H1 (cell line): ENCODE measurements at places on chromosomes 3 and 15. TPM values are rescaled to one million over a fixed set of nuclear protein-coding genes. Genes with fewer than 3 reads are reported as not detected.

- no peaks in the 10 kb centered on the region for H3K27me3 ChIP-seq
- no peaks in the 10 kb centered on the region for H3K36me3 ChIP-seq
- no peak overlapping the region for H3K4me3 ChIP-seq
- no peak overlapping the region for H3K27ac ChIP-seq
Observed at GRCh38 chr3:5974630-5975322, 787.3 kb downstream of the EDEM1 start.

DNA sequence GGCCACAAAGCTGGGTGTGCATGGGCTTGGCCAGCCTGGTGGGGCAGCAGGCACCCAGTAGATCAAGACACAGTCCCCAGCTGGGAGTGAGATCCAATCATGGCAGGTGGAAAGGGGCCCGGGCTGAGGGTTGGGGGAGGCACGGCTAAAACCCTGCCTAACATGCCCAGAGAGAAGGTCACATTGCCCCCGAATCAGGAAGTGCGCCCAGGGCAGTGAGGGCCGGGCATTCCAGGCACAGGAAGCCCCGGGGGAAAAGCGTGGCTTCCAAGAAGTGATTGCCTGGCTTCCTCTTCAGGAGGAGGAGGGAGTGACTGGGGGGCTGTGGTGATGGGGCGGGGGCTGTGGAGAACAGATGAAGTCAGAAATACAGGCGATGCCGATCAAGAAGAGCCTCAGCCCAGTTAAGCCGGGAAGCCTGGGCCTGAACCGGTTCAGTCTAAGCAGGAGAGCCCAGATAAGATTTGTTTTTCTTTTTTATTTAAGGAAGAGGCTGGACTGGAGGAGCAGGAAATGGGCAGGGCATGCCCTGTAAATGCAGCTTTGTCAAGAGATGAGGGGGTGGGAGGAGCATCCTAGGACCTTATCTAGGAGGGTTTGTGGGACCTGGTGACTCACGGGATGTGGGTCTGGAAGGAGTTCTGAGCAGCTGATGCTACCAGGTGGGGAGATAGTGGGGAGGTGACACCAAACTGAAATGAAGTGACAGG, 83.9 kb downstream of the CHSY1 start:
- DNase-seq = no peak
- H3K36me3 ChIP-seq = no peaks in the 10 kb centered on the region
- no peaks in the 10 kb centered on the region for H3K27me3 ChIP-seq

The INO80 gene
- total RNA-seq = 22.1 and 24.5 TPM in 2 replicates

DNA sequence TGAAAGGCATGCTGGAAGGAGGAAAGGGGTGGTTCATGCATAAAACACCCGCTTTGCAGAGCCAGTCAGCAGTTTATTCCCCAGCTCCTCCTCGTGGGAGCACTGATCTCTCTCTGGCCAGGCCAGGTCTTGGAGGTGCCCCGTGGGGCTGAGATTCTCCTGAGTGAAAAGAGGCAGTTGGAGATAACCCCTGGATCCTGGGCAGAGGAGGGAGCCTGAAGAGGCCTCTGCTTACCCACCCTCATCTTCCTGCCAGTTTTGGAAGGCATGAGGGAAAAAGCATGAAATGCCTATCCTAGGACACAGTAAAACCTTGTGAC, 108.3 kb downstream of the SEMA5B start:
- H3K4me1 ChIP-seq = peaks cover 2% of the 10 kb centered on the region; the same call in 1 of the 2 replicates
- no peak for DNase-seq
- no peak overlapping the region for H3K4me3 ChIP-seq
- H3K27ac ChIP-seq = no peak overlapping the region

- peaks cover 8% of the 10 kb centered on the region; the same call in 1 of the 2 replicates for H3K27me3 ChIP-seq
- no peaks in the 10 kb centered on the region for H3K36me3 ChIP-seq
- no peak overlapping the region for H3K27ac ChIP-seq
- no peaks in the 10 kb centered on the region for H3K4me1 ChIP-seq
- H3K4me3 ChIP-seq = no peak overlapping the region
Observed at GRCh38 chr3:20043396-20043795, 3.1 kb downstream of the KAT2B start.

DNA sequence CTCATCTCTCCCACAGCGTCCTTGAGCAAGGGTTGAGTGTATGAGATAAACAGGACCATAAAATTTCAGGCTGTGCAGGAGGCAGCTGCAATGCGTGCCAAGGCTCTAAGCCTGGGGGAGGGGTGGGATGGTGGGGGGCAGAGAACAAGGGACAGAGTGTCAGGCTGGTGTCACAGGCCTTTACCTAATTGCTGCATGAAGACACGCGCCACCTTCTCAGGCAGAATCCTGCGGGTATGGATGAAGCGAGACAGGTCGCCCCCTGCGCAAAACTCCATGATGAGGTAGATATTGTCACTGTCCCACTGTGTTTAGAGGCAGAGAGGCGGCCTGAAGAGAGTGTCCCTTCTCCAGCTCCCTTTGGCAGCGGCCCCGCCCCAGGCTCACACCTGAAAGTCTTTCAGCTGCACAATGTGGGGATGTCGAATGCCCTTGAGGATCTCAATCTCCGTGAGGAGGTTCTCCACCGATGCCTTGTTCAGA, 1.0 kb downstream of the ULK3 start:
- peak overlapping the region; percentile 89 for H3K4me3 ChIP-seq
- DNase-seq = no peak
- H3K4me1 ChIP-seq = no peaks in the 10 kb centered on the region

The CCR8 gene
- total RNA-seq = not detected in 2 replicates

DNA sequence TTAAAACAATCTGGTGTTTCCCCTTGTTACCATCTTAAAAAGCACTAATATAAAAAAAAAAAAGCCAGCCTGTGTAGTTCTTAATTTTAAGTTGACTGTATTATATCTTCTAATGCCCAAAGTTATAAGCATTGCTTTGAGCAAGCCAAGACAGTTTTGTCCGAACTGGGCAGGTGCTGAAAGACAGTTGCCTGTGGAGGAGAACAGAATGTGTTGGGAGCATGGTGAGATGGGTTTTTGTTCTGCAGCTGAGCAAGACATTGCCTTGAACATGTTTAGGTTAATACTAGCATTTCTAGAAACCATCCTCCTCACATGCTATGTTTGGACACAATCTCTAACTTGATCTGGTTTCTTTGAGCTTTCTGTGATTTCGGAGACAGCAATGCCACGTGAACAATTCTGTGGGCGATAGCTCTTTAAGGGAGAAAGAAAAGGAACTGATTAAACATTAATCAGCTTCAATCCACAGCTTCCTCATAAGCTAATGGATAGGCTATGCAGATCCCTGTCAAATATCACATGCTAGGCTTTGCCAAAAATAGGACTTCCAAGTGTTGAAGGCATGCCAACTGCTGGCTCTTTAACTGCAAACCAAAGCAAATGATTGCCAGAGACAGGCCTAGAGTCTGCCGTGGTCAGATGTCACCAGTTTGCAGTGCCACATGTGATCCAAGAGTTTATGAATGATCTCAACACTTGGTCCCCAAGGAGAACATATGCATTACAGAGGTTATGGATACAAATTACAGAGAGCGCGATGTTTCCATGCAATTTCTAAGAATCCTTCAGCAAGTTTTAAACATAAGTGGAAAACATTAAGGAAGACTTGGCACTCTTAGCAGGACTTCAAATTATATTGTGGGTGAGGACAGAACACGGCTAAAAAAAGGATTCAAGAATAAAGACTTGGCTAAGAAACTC, 428.1 kb downstream of the ROBO2 start:
- no peaks in the 10 kb centered on the region for H3K36me3 ChIP-seq
- H3K4me1 ChIP-seq = no peaks in the 10 kb centered on the region
- DNase-seq = no peak
- no peak overlapping the region for H3K4me3 ChIP-seq
- no peaks in the 10 kb centered on the region for H3K27me3 ChIP-seq

DNA sequence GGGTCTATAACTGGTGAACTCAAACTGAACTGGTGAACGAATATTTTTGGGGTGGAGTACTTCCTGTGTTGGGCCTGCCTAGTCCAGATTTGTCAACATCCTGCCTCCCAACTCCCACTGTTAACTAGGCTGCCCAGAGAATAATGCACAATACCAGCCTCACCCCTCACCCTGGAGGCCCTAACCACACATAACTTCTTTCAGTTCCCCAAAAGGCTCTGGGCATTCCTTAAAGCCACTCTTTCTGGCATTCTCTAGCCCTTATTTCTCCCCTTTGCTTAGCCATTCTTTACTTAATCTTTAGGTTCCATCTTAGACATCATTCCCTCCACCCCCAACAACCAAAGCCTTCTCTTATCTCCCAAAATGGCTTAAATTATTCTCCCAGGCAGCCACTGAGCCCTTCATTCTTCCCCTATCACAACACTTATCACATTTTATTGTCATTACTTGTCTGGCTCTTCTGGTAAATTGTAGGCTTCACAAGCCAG, 9.1 kb upstream of the SEC11A start:
- DNase-seq = no peak
- no peaks in the 10 kb centered on the region for H3K36me3 ChIP-seq
- no peak overlapping the region for H3K4me3 ChIP-seq
- H3K27me3 ChIP-seq = no peaks in the 10 kb centered on the region
- H3K27ac ChIP-seq = no peak overlapping the region

The ACTC1 gene
- 86.2 and 90.0 TPM in 2 replicates for total RNA-seq

The HESX1 gene
- 9.0 and 12.0 TPM in 2 replicates for total RNA-seq

The MFGE8 gene
- 1,211 and 1,237 TPM in 2 replicates for total RNA-seq

DNA sequence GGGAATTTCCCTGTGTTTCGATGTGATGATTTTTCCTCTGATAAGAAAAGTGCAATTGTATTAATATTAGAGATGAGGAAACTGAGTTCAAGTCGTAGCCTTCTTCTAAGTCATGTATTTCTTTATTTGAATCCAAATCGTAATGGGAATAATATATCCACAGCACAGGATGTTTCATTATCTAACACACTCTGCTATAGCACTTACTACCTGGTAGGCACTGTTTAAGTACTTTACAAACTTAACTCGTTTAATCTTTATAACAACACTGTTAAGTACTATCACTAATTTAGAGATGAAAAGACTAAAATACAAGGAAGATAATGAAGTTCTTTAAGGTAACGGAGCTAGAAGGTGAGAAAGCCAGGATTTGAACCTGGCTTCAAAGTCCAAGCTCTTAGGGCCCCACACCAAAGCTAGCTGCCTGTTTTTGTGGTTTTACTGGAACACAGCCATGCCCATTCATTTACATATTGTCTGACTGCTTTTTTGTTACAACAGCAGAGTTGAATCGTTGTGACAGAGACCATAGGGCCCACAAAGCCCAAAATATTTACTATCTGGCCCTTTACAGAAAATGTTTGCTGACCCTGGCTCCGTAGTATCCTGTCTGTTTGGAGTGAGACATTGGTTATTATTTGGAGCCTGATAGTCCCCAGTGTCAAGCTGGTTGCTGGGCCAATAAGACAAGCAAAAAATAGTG, 9.6 kb upstream of the ATP13A3 start:
- DNase-seq = no peak
- no peaks in the 10 kb centered on the region for H3K4me1 ChIP-seq
- H3K4me3 ChIP-seq = no peak overlapping the region
- no peaks in the 10 kb centered on the region for H3K36me3 ChIP-seq
- no peak overlapping the region for H3K27ac ChIP-seq
- no peaks in the 10 kb centered on the region for H3K27me3 ChIP-seq

- no peak overlapping the region for H3K27ac ChIP-seq
- no peaks in the 10 kb centered on the region for H3K27me3 ChIP-seq
- H3K4me1 ChIP-seq = no peaks in the 10 kb centered on the region
Observed at GRCh38 chr3:102532901-102533300, 98.1 kb downstream of the ZPLD1 start.

The RSRC1 gene
- total RNA-seq = 27.9 and 29.5 TPM in 2 replicates

GRCh38 chr15:79315623-79316328, 4.9 kb downstream of the TMED3 start:
- no peak for DNase-seq
- H3K36me3 ChIP-seq = peaks cover 38% of the 10 kb centered on the region
- no peak overlapping the region for H3K27ac ChIP-seq
- H3K4me3 ChIP-seq = no peak overlapping the region
- no peaks in the 10 kb centered on the region for H3K27me3 ChIP-seq
- peaks cover 5% of the 10 kb centered on the region for H3K4me1 ChIP-seq

The ROBO2 gene
- total RNA-seq = 2.0 and 2.9 TPM in 2 replicates

GRCh38 chr15:70775160-70775559, 11.8 kb upstream of the UACA start:
- no peaks in the 10 kb centered on the region for H3K4me1 ChIP-seq
- H3K36me3 ChIP-seq = no peaks in the 10 kb centered on the region
- H3K4me3 ChIP-seq = no peak overlapping the region
- no peaks in the 10 kb centered on the region for H3K27me3 ChIP-seq
